ENCODE measurements at places on chromosomes 12 and 14.

- no peak for DNase-seq
Observed at GRCh38 chr14:103064978-103065377, 7.6 kb upstream of the CDC42BPB start.

- DNase-seq, result no peak
Observed at GRCh38 chr14:83289390-83289789, 1755.7 kb upstream of the SEL1L start.

DNA sequence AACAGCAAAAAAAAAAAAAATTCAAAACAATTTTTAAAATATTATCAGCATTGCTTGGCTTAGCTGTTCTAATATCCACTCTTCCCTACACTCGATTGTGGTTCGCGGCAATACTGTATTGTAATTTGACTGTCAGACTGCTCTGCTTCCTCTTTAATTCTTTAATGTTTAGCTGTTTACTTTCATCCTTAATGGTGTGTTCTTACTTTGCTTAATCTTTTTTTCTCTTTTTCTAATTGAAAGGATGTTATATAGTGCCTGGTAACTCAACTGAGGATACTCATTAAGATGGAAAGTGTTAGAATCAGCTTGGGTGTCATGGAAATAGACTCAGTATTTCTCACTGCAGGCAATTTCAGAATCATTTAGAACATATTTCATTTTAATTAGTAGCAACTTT, 2.0 kb downstream of the ANO4 start:
- DNase-seq, result no peak

GRCh38 chr14:44009642-44010041, 497.4 kb downstream of the FSCB start:
- no peak for DNase-seq

- DNase-seq, result no peak
Observed at GRCh38 chr12:47990351-47991105, 13.7 kb downstream of the COL2A1 start.

DNA sequence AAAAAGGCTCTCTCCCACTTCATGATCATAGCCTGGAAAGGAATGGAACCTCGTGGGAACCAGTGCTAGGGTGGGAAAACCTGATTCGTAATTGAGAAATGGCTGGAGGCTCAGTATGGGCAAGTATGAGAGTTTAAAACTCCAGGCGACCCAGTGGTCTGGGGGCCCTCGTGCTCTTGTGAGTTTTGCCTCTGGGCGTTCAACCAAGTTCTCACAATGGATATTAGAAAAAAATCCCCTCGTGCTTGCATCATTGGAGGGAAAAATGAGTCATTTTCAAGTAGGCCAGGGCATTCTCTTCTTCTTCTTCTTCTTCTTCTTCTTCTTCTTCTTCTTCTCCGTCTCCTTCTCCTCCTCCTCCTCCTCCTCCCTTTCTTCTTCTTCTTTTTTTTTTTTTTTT, 39.0 kb downstream of the GPR68 start:
- no peak for DNase-seq

GRCh38 chr14:60482743-60483142, 3.1 kb downstream of the C14orf39 start:
- DNase-seq, result no peak

GRCh38 chr12:58425481-58426392, 484.4 kb downstream of the ATP23 start:
- no peak for DNase-seq
